Adipose tissue (tissue), 3 donors: ENCODE measurements at places on chromosomes 16 and 17. TPM values are rescaled to one million over a fixed set of nuclear protein-coding genes. Genes with fewer than 3 reads are reported as not detected.

The NPEPPS gene
- polyA plus RNA-seq = 41.7 TPM

The RAI1 gene
- 9.3 TPM for polyA plus RNA-seq

The ACSM3 gene
- 5.9 TPM for polyA plus RNA-seq

The DNAAF1 gene
- polyA plus RNA-seq = 0.94 TPM

The KRT9 gene
- polyA plus RNA-seq = not detected

The OR1A1 gene
- not detected for polyA plus RNA-seq

The NPIPB6 gene
- polyA plus RNA-seq = 0.43 TPM

The HSF5 gene
- 0.02 TPM for polyA plus RNA-seq

The STARD3 gene
- 60.8 TPM for polyA plus RNA-seq

The SLFN12L gene
- 0.16 TPM for polyA plus RNA-seq

The RAC3 gene
- polyA plus RNA-seq = 32.2 TPM

The KRT222 gene
- 0.77 TPM for polyA plus RNA-seq

The CD300A gene
- 3.0 TPM for polyA plus RNA-seq

The CACNG3 gene
- not detected for polyA plus RNA-seq

The NAGLU gene
- polyA plus RNA-seq = 30.5 TPM

The GRAP gene
- polyA plus RNA-seq = 3.5 TPM

The NFATC2IP gene
- 10.8 TPM for polyA plus RNA-seq

The SLC5A10 gene
- polyA plus RNA-seq = 0.11 TPM

The TOP2A gene
- 0.58 TPM for polyA plus RNA-seq

The SLC5A11 gene
- not detected for polyA plus RNA-seq

The MRPL27 gene
- polyA plus RNA-seq = 105 TPM

The TAX1BP3 gene
- 172 TPM for polyA plus RNA-seq

The KRT28 gene
- polyA plus RNA-seq = not detected

The CCDC200 gene
- 2.5 TPM for polyA plus RNA-seq
